Suprapubic skin (tissue), 4 donors: ENCODE measurements at places on chromosomes 3 and 15.
A peak's percentile ranks its signal among the peaks of the same experiment; 100 is the strongest.

DNA sequence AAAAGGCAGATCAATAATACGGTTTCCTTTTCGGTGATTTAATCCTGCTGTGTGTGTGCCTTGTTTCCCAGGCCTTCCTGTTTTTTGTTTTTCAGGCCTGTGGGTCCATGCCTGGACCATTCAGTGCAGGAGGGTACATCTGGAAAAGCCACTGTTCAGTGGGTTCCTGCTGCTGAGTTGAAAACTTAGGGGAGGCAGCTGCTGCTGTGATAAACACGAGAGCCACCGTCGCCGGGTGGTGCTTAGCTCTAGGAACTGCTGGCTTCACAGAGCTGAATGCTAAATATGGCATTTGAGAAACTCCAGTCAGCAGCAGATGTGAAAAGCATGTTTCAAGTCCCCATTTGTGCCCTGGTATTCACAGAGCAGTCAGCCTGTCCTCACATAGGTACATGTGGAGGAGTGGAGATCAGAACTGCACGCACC, 44.0 kb downstream of the SYNM start:
- no peak for DNase-seq

GRCh38 chr3:38655708-38656300, 6.3 kb upstream of the SCN5A start:
- no peak for DNase-seq

GRCh38 chr3:148535001-148535400, 162.7 kb upstream of the AGTR1 start:
- DNase-seq: no peak

DNA sequence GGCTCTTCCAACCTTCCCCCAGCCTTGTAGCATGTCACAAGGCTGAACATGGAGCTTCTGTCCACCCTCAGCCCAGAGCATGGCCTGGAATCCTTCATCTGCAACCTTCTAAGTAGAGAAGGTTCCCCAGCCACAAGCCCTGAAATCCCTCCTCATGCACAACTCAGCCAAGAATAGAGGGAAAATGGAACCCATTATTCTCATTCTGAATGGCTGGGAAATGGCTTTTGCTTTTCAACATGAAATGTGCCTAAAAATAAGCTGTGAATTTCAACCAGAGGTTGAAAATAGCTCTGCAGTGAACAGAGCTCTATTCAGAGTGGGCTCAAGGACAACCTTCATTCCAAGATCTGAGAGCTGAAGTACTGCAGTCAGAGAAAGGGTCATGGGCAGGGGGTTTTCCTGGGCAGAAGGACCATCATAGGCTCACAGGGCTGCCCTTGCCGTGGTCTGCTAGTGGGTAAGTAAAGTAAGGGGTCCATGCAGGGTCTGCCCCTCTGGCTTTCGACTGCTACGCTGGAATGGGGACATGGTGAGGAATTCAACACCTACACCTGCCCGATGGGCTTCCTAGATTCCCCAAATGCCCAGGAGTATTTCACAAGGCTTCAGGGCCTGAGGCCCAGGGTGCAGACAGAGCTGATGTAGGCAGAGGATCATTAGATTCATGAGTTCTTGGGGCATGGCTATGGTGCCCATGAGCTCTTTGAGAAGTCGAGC, 35.9 kb downstream of the POC1A start:
- DNase-seq: no peak

GRCh38 chr3:134255404-134255803, 4.7 kb upstream of the RYK start:
- DNase-seq: no peak

DNA sequence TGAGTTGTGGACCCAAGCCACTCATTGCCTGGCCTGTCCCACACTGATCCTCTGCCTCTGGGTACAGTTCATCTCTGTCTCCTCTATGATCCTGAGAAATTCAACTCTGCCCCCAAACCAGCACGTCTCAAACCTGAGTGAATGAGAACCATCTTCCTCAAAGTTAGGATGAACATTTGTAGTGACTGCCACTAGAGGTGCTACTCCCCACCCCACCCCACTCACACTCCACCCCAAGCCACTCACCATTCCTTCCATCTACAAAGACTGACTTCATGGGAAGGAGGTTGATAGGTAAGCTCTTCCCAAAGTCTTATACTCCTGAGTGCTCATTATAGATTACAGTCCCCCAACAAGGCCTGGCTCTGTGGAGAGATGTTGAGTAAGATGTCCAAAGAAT, 43.8 kb downstream of the NEK10 start:
- DNase-seq: no peak

GRCh38 chr15:89328398-89329254, 6.0 kb downstream of the POLG start:
- DNase-seq: no peak

DNA sequence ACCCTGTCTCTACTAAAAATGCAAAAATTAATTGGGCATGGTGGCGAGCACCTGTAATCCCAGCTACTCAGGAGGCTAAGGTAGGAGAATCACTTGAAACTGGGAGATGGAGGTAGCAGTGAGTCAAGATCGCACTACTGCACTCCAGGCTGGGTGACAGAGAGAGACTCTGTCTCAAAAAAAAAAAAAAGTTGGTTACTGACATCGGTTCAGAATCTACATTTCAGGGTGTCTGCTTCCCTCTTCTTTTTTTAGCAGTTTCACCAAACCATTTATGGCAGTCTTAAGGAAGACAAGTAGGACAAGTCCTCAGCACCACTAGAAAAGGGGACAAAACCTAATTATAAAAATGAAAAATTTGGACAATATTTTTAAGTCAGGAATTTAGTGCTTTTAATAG, 3.3 kb upstream of the USP4 start:
- DNase-seq: no peak

- no peak for DNase-seq
Observed at GRCh38 chr3:101149707-101150106, 156.5 kb upstream of the ABI3BP start.

DNA sequence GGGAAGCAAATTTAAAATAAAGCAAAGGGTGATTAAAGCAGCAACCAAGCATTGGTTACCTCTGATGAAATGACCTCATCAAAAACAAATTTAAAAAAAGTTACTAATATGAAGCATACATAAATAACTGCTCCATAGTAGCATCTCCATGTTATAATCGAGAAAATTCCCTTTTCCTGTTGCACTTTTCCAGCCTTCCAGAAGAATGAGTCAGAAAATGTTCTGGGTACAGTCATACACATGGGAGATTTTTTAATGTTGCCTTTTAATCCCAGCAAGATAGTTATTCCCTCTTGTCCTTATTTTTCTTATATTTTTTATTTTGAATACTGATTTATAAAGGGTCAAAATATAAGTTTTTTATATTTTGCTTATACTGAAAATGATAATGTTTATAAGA, 2.6 kb upstream of the TMCO5A start:
- DNase-seq: no peak

GRCh38 chr15:27583651-27584050, 515.5 kb downstream of the OCA2 start:
- DNase-seq: no peak

DNA sequence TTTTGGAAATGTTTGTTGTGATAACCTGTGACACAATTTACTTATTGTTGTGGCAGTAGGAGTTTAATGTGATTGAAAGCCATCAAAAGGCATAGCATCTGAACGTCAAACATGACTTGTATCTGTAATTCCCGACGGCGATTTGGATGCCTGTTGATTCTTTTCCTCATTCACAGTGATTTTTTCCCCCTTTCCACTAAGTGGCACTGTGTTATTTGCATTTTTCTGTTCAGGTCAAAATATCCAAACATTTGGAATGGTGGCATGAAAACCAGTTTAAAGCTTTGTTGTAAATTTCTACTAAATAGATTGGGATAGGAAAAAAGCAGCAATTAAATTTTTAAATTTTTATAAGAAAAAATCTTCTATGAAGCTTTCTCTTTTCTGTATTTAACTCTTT, 259.9 kb upstream of the KCNH8 start:
- DNase-seq: no peak

DNA sequence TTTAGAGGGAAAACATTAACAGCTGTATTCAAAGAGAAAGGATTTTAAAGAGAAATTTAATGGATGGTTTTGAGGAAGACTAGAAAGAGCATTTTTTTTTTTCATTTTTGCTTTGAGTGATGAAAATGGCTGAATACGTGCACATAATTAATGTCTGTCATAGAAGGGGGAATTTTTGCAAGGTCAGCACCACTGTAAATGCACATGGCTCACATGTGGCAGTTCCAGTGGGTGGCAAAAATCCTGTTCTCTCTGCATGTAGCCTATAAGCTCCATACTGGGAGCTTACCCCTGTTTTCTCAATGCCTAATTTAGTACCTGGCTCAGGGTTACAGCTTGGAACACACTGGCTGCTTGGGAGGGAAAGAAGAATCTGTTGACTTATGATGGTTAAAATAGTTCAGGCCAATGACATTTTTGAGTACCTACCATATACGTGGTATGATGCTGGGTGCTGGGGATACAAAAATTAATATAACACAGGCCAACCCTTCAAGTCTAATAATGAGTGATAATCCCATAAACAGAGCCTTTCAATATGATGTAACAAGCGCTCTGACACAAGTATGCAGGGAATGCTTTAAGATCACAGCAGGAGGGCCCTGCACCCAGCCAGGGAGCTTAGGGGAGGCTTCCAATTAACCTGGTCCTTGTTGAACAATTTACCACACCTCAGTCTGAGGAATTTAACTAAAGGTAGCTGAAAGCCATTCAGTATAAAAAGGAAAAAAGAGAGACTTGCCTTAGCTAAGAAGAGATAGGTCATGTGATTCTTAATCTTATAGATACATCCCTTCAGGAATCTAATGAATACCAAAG, 33.0 kb downstream of the HSPBAP1 start:
- DNase-seq: no peak

DNA sequence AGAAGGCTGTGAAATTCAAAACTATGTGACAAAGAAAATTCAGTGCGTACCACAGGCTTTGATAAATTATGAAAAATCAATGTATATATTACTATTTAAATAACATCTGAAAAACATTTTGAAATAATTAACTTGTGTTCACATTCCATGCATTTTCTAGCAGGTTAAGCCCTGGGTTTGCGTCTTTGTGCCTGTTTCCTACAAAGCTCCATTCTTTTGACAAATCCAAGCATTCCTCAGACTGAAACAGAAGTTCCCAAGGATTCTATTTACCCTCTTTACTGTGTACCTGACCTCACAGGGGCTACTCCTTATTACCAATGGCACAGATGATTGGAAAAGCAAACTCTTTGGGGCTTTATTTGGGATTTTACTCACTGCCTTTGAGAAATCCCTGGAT, 1.9 kb downstream of the PAQR9 start:
- DNase-seq: no peak

- no peak for DNase-seq
Observed at GRCh38 chr15:63974021-63974420, 72.3 kb downstream of the DAPK2 start.

- DNase-seq: no peak
Observed at GRCh38 chr15:90142216-90143165, 40.2 kb upstream of the IDH2 start.

GRCh38 chr3:87069971-87070370, 79.0 kb upstream of the VGLL3 start:
- DNase-seq: no peak

DNA sequence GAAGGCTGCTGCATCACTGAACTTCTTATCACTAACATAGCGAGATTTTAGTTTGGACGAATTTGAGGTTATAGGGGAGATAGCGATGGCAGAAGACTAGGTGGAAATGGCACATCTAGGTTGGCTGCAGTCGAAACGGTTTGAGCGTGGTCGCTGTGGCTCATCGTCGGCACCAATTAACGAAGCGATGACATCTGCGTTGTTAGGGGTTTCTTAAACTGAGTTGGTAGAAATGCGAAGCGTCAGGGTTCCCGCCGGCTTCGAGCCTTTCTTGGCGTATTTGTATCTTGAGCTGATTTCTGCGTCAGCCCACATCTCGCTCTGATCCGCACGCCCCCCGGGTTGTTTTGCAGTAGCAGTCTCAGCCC, 319 bp downstream of the LNP1 start:
- peak; percentile 80 for DNase-seq

- DNase-seq: no peak
Observed at GRCh38 chr15:95106801-95107200, 875.4 kb downstream of the MCTP2 start.

DNA sequence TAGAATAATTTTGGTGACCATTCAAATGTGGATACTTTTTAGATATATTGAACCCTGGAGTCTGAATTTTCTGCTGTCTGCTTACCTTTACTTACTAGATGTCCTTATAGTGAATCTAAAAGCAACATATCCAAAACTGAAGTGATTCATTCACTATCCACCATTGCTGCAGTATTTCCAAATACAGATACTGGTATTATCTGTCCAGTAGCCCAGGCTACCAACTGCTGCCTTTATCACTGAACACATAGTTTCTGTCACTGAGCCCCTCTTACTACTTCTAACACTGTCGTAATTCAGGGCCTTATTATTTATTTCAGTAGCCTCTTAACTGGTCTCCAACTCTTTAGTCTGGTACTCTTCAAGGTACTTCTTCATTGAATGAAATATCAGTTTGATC, 49.2 kb downstream of the SLMAP start:
- DNase-seq: no peak

DNA sequence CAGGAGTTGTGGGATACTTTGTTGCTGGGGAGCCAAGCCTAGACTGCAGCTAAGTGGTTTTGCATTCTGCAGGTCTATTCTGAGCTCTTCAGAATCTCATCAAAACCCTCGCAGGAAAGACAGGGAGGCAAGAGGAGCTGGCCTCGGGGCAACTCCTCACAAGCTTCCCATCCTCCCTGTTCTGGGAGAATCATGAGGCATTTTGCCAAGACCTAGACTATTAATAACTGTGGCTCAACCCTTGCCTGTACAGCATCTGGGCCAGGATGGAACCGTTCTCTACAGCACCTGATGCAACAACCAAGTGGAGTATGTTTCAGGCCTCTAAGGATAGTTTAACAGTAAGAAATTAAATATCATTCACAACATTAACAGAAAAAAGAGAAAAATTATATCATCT, 20.2 kb upstream of the SLC6A20 start:
- DNase-seq: no peak

- DNase-seq: no peak
Observed at GRCh38 chr3:112379020-112379690, 46.2 kb downstream of the CD200 start.

DNA sequence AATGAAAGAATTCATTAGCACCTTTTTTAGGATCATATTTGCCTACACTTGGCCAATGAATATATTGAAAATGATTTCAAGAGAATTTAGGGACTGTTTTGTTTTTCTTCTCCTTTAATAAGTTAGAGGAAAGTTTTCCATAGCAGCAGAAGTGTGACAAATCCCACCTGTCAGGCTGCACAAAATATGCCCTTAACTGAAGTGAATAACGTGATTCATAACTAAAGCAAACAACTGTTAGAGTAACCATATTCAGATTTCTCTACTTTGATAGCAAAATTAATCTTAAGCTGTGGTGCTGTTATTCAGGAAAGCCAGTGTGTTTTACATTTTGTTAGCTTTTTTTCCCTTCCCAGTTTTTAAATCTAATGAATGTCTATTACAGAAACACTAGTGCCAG, 121.4 kb downstream of the HCN4 start:
- DNase-seq: no peak

- DNase-seq: no peak
Observed at GRCh38 chr3:171640520-171641412, 169.5 kb downstream of the PLD1 start.

- no peak for DNase-seq
Observed at GRCh38 chr3:78665776-78666469, 1101.9 kb downstream of the ROBO1 start.
